Bone marrow (tissue), 2 donors: ENCODE measurements at places on chromosomes 11 and 22.

- DNase-seq = no peak
These were observed 1.9 kb upstream of the MPZL2 start for GRCh38 chr11:118265954-118266353.

DNA sequence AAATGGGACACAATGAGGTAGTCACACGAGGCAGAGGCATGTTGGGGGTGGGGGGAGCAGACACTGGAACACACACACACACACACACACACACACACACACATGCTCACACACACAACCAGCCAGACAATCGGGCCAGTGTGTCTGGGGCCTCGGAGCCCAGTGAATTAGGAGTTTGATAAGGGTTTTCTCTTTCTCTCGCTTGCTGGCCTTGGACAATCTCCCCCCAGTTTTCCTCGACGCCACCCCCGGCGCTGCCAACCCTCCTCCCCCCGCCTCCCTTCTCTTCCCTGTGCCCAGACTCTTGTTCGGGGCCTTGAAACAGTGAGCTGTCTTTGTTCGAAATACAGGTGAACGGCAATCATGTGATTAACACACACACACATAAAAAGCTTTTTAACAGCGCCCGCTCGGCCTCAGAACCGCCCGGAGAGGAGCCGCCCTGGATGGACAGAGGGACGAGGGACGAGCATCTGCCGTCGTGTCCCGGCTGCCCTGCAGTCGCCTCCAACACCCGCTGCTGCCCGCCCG is 1.5 kb upstream of the SOX10 start:
- DNase-seq = no peak

DNA sequence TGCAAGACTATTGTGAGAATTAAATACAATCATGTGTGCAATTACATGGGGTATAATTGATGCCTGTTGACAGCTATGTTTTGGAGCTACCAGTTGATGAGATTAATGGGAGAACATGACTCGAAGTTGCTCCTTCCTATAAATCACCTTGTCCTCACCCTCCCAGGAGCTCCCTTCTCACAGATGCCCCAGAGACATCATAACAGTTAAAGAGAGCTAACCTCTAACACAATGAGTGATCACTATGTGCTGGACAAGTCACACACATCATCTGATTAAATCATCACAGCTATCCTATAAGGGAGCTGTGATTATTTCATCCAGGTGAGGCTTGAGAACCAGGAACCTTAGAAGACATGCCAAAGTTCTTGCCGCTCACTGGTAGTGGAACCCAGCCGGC is 394.2 kb downstream of the NTM start:
- no peak for DNase-seq

GRCh38 chr11:12862696-12863469 is 146.2 kb upstream of the RASSF10 start:
- DNase-seq = no peak

DNA sequence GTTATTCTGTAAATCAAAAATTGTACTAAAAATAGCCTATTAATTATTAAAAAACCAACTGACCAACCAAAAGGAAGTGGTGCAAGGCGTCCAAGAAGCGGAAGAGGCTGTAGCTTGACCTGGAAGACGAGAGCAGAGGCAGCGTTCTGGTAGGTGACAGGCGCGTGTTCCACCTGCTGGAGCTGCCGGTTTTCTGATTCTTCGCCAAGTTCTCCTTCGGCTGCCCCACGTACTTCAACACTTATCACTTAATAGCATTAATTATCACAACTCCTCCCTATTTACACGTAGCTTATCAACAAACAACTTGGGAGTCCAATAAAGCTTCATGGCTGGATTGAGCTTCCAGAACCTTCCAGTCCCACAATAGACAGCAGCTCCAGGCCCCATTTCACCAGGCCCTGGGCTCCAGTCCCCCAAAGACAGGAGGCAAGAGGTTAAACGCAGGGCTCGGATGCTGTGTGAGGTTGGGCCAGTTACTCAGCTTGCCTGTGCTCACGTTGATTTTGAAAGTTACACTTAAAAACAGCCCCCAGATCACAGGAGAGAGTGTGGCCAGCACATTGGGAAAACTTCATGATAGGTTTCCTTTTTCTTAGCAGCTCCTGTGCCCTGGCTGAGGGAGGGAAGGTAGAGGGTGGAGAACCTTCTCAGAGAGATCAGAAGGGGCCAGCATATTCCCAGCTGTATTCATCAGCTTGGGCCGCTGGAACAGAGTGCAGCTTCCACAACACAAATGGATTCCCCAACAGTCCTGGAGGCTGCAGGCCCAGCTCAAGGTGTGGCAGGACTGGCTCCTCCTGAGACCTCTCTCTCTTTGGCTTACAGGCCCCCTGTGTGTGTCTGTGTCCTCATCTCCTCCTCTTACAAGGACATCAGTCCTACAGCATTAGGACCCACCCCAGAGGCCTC is 54.2 kb upstream of the FGF3 start:
- DNase-seq = no peak

GRCh38 chr11:2481253-2481652 is 36.4 kb downstream of the KCNQ1 start:
- no peak for DNase-seq

- DNase-seq = no peak
These were observed 18.4 kb downstream of the MIAT start for GRCh38 chr22:26675687-26676268.

DNA sequence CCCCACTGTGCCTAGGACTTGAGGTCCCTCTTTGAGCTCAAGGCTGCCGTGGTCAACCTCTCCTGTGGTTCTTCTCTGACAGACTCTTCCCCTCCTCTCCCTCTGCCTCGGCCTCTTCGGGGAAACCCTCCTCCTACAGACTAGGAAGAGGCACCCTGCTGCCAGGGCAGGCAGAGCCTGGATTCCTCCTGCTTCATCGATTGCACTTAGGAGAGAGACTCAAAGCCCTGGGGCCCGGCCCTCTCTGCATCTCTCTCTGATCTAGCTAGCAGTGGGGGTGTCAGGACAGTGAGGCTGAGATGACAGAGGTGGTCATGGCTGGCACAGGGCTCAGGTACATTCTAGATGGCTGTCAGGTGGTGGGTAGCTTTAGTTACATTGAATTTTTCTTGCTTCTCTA is 63.6 kb upstream of the EMID1 start:
- DNase-seq = no peak

GRCh38 chr11:114163229-114163631 is 103.7 kb downstream of the ZBTB16 start:
- no peak for DNase-seq

DNA sequence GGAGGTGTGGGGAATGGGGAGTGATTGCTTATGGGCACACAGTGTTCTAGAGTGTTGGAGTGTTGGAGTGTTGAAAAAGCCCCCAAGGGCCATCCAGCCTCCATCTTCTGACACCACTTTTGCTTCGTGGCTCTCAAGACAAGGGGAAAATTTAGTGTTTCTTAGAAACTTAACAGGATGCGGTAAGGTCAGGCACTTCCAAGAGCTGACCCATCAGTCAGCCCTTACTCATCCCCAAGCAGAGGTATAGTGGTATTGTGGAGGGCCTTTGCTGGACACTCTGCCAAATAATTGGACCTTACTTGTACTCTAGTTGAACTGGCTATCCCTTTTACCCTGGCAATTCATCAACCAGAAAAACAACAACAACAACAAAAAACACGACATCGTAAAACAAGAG is 14.8 kb upstream of the ALDH3B2 start:
- DNase-seq = no peak

GRCh38 chr22:20583471-20583922 is 76.1 kb downstream of the MED15 start:
- DNase-seq = no peak

- no peak for DNase-seq
These were observed 3.8 kb upstream of the TMEM123 start for GRCh38 chr11:102456381-102456780.

DNA sequence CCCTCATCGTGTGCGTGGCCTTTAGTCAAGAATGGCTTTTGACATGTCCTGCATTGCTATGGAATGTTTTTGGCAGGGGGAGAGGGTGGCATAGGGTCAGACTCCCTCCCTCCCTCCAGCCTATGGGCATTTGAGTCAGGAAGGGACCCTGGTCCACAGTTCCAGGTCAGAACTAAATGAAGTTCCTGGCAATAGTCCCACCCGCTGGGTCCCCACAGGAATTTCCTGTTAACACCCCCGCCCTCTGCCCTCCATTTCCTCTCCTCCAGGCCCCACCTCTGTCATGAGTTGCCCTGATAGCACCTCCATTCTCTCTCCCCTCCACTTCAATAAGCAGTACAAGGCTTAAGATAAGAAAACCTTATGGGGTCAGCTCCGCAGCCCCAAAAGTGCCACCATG is 40.8 kb upstream of the LMO2 start:
- no peak for DNase-seq

DNA sequence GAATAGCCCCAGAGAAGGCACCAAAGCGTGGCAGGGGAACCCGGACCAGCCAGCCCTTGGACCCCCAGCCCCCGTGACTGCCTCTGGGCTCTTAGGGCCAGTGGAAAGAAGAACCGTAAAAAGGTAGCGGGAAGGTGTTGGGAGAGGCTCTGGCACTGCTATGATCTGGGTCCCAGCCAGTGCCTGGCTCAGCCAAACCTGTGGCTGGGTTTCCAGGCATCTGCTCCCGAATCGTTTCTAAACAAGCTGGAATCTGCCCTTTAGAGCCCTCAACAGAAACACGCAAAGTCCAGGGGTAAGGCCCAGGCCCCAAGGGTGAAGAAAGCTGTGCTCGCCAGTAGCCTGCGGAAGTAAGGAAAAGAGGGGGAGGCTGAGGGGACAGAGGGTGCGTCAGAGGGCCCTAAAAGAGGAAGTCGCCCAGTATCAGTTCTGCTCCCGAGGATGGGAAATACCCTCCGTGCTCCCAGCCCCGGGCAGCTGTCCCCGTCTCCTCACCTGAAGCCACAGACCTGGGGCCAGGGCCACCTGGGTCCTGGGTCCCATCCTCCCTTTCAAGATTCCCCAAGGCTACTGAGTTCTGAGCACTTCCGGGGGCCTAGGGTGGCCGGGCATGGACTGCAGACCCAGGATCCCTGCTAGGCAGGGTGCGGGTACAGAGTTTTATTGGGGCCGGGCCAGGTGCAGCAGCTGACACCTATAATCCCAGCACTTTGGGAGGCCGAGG is 24.7 kb downstream of the IL10RA start:
- DNase-seq = peak; percentile 58

GRCh38 chr11:43397251-43397650 is 38.5 kb downstream of the TTC17 start:
- no peak for DNase-seq

- DNase-seq = no peak
These were observed 958.9 kb upstream of the CNTN5 start for GRCh38 chr11:98061858-98062257.

- DNase-seq = no peak
These were observed 9.4 kb downstream of the GSTP1 start for GRCh38 chr11:67592880-67593564.

GRCh38 chr11:12083380-12083779 is 27.0 kb upstream of the MICAL2 start:
- no peak for DNase-seq

- DNase-seq = no peak
These were observed 2.7 kb downstream of the POU2AF1 start for GRCh38 chr11:111376181-111376871.

GRCh38 chr22:38753948-38754750 is 1.6 kb downstream of the SUN2 start:
- DNase-seq = no peak

- no peak for DNase-seq
These were observed 515.1 kb downstream of the INSC start for GRCh38 chr11:15629690-15630321.

DNA sequence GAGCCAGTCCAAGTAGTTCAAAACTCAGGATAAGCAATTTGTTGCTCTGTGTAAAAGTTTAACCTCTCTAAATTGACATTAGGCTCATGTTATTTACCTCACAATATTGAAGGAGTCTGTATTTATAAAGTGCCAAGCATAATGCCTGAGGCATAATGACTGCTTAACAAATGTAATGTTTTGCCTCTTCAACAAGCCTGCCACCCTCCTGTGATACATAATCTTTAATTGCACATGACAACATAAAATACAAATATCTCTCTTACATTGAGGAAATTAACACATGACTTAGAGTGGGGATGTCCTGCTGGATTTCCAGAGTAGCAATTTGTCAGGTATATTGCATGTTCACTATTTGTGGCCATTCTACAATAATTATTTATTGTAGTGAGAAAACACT is 469.2 kb upstream of the ANO5 start:
- DNase-seq = no peak

GRCh38 chr11:130523166-130523565 is 74.7 kb downstream of the ADAMTS15 start:
- DNase-seq = no peak

- DNase-seq = no peak
These were observed 108.4 kb downstream of the BLID start for GRCh38 chr11:122007601-122008071.

DNA sequence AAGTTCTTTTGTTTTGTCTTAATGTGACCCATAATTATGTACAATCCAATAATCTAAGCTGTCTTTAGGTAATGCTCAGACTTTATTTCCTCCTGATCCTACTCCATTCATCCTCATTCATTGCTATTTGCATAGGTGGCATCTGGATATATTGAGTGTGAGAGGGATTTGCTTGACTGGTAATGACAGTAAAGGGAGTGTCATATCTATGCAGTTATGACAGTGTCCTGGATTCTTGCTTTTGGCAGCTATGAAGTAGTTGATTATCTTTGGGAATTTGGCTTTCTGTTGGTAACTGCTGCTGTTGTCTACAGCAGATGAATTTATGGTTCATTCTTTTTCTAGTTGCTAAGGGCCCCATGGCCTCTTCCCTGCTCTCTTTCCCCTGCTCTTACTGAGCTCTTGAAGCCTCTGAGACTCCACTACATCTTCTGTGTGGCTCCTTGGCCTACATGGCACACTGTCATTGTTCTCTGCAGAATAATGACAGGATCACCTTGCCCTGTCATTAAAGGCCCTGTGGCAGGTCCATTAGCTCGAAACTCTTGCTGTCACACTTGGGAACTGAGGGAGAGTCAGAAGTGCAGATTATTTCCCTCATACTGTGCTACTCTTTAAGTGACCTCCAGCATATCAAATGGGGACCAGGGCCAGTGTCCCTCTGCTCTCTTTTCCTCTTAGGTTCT is 20.1 kb upstream of the ACAT1 start:
- DNase-seq = no peak

- peak; percentile 82 for DNase-seq
These were observed at the start of gene SLC15A3 for GRCh38 chr11:60951904-60952741. Gene SLC15A3, minus strand, starts transcription at chr11:60952176. Its CDS starts 625 bp downstream, at chr11:60951551.

DNA sequence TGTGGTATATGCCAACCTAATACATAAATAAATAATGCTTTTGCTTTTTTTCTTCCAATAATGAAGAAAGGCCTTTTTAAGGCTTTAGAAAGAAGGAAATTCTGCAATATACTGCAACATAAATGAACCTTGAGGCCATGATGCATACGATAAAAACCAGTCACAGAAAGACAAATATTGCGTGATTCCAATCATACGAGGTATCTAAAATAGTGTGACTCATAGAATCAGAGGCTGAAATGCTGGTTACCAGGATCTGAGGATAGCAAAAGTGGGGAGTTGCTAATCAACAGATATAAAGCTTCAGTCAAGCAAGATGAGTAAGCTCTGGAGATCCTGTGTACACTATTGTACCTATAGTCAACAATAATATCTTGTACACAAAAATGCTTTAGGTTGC is 24.2 kb downstream of the MS4A6A start:
- no peak for DNase-seq

- DNase-seq = no peak
These were observed 86.7 kb downstream of the SWAP70 start for GRCh38 chr11:9750551-9750950.
